ENCODE measurements at places on chromosomes 4 and X.

DNA sequence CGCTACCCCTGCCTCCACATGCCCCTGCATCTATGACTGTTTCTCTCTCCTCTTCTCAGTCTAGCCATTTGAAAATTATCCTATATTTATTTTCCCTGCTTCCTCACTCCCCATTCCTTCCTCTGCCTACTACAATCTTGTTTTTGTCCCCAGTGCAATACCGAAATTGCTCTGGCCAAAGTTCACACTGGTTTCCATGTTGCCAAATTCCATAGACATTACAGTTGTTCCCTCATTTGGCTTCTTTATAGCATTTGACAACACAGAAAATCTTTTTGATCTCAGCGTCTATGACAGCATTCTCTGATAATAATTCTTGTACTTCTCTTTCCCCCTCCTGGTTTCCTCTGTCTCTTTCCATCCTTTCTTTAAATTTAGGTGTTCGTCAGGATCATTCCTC, 99.4 kb downstream of the GPR82 start:
- no peak for DNase-seq

- no peak for DNase-seq
Measured at GRCh38 chr4:139575072-139575471, 19.1 kb upstream of the SETD7 start.

DNA sequence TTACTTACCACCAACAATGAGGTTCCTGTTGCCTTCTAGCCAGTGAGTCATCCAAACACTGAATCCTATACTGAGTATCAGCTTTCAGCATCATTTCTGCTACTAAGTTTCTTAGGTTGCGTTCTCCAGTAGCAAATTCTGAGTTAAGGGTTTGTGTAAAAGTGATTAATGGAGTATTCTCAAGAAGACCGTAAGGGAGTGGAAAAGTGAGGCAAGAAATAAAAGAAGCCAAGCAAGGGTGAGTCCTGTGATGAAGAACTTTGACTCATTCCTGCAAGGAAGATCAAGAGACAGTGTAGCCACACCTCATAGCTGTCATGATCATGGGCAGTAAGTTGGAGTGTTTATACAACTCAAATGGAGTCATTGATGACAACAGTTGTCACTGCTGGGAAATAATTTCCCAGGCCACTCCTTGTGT, 446.2 kb downstream of the RAPGEF2 start:
- DNase-seq, result no peak

- no peak for DNase-seq
Measured at GRCh38 chr4:156575430-156576073, 396.0 kb downstream of the PDGFC start.

DNA sequence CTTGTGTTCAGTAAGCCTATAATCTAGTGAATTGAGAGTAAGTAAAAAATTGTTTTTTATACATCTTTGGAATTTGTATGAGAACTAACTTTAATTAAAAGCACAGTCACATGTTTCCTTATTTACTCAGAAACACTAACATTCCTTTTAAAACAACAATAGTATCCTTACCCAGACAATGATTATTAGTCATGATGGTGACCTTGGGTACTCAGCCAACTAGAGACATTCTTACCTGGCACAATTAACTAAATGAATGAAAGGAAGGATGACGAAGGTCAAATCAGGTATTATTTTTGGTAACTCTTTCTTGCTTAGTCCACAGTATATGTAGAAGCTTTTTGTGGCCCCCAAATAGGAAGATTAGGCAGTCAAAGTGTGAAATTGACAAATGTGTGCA, 901.0 kb downstream of the FAT4 start:
- no peak for DNase-seq

DNA sequence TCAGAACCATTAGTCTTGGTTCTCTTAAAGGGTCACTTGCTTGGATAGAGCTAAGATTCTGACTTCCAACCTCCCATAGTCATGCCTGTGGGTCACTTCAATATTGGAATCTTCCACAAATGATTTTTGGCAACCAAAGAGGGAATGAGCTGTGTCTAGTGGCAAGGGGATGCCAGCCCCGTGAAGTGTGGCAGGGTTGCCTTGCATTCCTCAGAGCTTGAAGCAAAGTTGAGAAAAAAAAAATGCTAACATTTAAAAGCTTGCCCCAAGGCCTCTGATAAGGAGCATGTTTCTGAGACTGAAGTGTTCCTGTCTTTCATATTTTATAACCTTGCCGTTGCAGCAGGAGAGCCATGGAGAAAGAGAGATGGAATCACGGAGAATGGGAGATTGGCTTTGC, 120.2 kb downstream of the PAPSS1 start:
- no peak for DNase-seq

DNA sequence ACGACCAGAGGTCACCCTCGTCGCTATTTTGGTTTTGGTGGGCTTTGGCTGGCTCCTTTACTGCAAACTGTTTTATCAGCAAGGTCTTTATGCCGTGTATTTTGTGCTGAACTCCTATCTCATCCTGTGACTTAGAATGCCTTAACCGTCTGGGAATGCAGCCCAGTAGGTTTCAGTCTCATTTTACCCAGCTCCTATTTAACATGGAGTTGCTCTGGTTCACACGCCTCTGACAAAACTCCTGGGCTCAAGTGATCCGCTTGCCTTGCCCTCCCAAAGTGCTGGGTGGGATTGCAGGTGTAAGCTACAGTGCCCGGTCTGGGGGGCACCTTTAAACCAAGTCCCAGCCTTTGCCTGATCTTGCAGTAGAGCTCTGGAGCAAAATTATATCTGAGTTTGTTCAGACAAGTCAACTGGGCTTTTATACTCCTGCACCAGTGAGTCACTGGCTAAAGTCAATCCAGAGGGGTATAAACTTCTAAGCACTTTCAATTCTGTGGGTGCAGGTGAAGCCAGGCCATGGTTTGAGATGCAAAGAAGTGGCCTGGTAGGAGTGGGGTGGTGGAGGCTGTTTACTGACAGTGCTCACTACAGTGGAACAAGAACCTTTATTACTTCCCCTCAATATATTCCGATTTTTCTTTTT, 50.2 kb downstream of the MGST2 start:
- no peak for DNase-seq

- no peak for DNase-seq
Measured at GRCh38 chr4:154719087-154719486, 24.7 kb upstream of the LRAT start.

DNA sequence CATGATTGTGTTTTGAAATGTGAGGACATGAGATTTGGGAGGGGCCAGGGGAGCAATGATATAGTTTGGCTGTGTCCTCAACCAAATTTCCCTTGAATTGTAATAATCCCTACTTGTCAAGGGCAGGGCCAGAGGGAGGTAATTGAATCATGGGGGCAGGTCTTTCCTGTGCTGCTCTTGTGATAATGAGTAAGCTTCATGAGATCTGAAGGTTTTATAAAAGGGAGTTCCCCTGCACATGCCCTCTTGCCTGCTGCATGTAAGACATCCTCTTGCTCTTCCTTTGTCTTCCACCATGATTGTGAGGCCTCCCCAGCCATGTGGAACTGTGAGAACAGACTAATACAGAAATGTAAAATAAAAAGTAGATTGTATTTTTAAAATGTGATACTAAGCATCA, 1294.9 kb downstream of the ADGRL3 start:
- no peak for DNase-seq

GRCh38 chr4:37664696-37665095, 21.5 kb downstream of the RELL1 start:
- DNase-seq, result no peak

GRCh38 chr4:129668092-129668491, 572.1 kb downstream of the C4orf33 start:
- no peak for DNase-seq
